ENCODE measurements at places on chromosomes 11 and 22.

DNA sequence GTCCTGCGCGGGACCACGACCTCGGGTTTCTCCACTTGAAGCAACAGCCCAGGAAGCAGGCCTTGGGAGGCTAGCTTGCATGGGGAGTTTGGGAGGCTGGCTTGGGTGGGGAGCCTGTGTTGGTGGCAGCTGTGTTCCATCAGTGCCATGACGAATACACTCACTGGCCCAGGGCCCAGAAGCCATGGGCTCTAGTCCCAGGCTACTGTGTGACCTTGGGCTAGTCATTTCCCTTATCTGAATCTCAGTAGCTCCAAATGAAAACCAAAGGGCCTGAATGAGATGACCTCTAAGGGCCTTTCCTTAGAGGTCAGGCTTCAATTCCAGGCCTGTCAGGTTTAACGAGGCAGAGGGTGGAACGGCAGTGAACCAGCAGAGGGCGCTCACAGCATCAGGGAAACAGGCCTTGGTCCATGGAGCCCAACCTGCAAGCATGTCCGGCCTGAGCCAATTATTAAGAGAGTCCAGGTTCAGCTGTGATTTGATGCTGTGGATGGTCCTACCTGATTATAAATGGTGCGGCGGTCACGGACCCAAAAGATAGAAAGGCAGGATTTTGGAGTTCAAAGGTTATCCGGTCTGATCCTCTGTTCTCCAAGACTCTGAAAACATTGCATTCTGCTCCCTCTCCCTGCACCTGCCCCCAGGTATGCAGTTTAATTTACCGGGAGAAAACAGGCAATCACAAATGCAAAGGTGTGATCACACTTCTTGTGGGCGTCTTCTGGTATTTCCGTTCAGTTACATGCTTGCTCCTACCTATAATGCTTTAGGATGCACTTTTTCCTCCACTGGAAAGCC lies 15.9 kb downstream of the PTPN5 start:
- DNase-seq: no peak

DNA sequence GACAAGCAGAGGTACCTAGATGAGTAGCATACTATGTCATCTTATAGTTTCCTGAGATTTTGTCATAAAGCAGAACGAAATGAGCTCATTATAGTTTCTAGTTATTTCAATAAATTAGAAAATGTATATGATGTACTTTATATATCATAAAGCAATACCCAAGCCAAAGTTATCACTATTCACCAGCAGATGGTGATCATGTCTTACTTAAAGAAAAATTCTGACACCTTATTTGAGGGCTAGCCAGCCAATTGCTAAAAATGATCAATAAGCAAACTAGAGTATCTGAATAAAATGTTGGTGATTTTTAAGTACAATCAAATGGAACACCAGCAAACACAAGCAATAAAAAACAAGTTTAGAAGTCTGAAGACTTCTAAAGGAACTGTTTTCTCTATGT lies 44.1 kb downstream of the RSF1 start:
- no peak for DNase-seq

DNA sequence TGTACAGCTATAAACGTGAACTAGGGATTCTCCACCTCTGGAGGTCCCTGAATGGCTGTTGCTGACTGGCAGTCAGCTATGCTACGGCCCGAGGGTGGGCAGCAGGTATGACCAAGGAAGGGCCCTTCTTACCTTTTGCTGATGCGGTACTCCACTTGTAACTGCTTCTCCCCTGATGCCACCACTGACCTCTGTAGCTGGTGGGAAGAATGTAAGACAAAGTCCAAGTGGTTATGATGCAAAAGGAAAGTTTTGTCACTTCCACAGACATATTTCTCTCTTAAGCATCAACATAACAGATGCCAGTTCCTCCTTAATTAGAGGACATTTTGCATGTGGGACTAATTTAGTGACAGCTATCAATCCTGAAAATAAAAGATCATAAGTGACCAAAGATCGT lies 32.2 kb downstream of the P4HA3 start:
- no peak for DNase-seq

GRCh38 chr22:47298017-47298785 lies 535.8 kb downstream of the TBC1D22A start:
- no peak for DNase-seq

DNA sequence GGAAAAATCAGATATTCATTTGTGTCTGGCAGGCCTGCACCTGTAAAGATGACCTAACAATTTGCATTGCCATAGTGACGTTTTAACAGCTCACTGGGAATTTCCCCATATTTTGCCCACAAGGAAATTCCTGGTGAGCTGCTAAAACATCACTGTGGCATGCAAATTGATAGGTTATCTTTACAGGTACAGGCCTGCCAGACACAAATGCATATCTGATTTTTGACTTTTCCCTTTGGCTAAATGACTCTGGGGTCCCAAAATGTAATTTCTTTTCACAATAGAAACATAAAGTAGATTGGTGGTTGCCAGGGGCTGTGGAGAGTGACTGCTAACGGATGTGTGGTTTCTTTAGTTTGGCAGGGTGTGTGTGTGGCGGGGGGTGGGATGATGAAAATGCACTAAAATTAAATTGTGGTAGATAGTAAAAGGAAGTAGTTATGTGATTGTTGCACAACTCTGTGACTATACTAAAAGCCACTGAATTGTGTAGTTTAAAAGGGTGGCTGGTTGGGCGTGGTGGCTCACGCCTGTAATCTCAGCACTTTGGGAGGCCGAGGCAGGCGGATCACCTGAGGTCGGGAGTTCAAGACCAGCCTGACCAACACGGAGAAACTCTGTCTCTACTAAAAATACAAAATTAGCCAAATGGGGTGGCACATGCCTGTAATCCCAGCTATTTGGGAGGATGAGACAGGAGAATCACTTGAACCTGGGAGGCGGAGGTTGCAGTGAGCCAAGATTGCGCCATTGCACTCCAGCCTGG lies 18.5 kb upstream of the FEZ1 start:
- DNase-seq: no peak

GRCh38 chr22:38213990-38214301 lies 12.2 kb downstream of the MAFF start:
- DNase-seq: no peak

DNA sequence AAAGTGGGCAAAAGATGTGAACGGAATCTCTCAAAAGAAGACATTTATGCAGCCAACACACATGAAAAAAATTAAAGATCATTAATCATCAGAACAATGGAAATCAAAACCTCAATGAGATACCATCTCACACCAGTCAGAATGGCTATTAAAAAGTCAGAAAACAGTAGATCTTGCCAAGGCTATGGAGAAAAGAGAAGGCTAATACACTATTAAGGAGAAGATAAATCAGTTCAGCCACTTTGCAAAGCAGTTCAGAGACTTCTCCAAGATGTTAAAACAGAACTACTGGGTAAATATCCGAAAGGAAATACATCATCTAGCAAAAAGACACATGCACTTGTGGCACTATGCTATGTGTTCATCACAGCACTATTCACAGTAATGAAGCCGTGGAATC lies 388.2 kb upstream of the LUZP2 start:
- no peak for DNase-seq

- no peak for DNase-seq
Measured at GRCh38 chr11:12569499-12570425, 104.5 kb upstream of the TEAD1 start.

- peak; percentile 80 for DNase-seq
Measured at GRCh38 chr22:31618057-31618456, 44.0 kb downstream of the PISD start.

- DNase-seq: no peak
Measured at GRCh38 chr11:2178906-2179494, 7.4 kb upstream of the TH start.

- no peak for DNase-seq
Measured at GRCh38 chr11:78828676-78829075, 254.0 kb upstream of the NARS2 start.

GRCh38 chr11:62507125-62507422 lies 39.5 kb downstream of the AHNAK start:
- no peak for DNase-seq

DNA sequence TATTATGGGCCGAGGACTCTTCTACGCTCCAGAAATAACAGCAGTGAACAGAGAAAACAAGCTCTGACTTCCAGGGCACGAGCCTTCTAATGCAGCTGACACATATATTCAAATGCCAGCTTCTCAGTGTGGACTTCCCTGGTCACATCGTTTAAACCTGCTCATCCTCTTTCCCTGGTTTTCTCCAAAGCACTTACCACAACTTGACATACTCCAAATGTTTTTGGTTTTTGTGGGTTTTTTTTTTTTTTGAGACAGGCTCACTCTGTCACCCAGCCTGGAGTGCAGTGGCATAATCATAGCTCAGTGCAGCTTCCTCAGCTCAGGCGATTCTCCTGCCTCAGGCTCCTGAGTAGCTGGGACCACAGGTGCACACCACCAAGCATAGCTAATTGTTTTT lies 105.5 kb downstream of the MICAL3 start:
- no peak for DNase-seq

GRCh38 chr11:90134478-90135003 lies at the start of gene NAALAD2:
TSS of gene NAALAD2 (plus strand) at chr11:90134663. CDS start at chr11:90134759, 96 bp downstream.
- no peak for DNase-seq

DNA sequence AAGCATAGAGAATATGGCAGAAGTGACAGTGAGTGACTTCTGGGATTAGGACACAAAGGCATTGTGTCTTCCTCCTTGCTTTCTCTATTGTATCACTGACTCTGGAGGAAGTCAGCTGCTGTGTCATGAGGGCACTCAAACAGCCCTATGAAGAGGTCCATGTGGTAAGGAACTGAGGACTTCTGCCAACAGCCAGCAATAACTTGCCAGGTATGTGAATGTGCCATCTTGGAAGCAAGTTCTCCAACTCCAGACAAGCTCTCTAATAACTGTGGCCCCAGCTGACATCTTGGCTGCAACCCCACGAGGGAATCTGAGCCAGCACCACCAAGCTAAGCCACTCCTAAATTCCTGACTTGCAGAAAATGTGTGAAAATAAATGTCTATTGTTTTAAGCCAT lies 83.6 kb upstream of the ZBED5 start:
- DNase-seq: no peak

- no peak for DNase-seq
Measured at GRCh38 chr11:125359130-125359529, 136.9 kb downstream of the FEZ1 start.

GRCh38 chr11:32893093-32893342 lies 407 bp downstream of the QSER1 start:
- DNase-seq: no peak

- DNase-seq: no peak
Measured at GRCh38 chr11:99687320-99687719, 666.6 kb downstream of the CNTN5 start.

DNA sequence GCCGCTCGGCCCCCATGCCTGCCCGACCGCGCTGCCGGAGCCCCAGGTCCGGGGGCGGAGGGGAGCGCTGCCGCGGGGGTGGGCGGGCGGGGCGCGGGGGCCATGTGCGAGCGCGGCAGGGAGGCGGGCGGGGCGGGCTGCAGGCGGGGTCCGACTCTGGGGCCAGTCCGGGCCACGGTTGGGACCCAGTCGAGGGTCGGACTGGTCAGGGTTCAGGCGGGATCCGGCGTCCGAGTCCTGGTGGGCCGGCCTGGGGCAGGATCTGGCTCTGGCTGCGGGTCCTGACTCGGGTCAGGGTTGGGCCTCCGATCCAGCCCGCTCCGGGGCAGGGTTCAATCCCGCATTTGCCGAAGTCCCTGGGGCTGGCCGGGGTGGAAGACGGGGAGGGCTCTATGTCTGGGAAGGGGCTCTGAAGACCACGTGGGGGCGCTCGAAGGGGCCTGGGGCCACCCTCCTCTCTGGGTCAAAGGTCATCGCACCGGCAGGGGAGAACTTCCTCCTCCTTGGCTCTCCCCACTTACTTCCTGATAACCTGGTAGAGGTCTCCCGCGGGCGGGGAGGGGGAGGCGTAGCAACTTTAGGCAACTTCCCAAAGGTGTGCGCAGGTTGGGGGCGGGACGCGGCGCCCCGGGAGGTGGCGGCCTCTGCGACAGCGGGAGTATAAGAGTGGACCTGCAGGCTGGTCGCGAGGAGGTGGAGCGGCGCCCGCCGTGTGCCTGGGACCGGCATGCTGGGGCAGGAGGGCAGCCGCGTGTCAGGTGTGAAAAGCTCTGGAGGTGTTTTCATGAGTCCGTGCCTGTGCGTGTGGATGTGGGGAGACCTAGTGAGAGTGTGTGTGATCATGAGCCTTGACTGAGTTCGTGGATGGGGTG lies 603 bp downstream of the ESRRA start:
- DNase-seq: no peak

DNA sequence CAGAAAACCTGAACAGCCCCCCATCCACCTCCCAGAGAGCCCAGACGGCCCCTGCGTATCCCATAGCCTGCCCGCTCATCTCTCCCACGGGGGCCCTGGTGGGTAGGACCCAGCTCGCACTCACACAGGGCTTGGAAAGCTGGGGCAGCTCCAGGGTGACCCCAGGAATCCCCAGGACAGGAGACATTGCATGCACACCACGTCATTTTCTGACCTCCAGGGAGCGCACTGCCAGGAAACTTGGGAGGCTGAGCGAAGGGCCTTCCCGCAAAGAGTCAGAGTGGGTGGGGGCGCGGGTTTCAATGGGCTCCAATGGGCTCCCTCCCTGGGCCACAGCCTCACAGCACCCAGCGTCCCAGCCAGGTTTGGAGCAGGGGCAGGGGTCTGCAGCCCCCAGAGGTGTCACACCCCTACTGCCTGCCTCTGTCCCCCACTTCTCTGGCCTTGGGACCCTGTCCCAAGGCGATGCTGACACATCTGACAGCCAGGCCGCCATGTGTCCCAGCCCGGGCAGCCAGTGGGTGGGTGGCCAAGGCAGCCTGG lies 8.2 kb upstream of the SYT8 start:
- no peak for DNase-seq

GRCh38 chr22:17728786-17729185 lies 45.5 kb downstream of the BID start:
- no peak for DNase-seq

Measured in NCI-H187 treated with DMSO at 0.1 percent for 48 hours (cell line).